Nephron progenitor cell (in vitro differentiated cells): ENCODE measurements at places on chromosomes 2 and 18.

GRCh38 chr2:55780697-55781096 lies 87.1 kb upstream of the PNPT1 start:
- no peak for DNase-seq

GRCh38 chr18:57583297-57583835 lies 3.1 kb downstream of the FECH start:
- no peak for DNase-seq

- no peak for DNase-seq
Observed at GRCh38 chr2:31075941-31076590, 62.2 kb downstream of the GALNT14 start.

GRCh38 chr2:170098626-170099312 lies 79.2 kb upstream of the MYO3B start:
- DNase-seq: no peak
